Smooth muscle cell of the umbilical artery (primary cell): ENCODE measurements at places on chromosomes 7 and 10. TPM values are rescaled to one million over a fixed set of nuclear protein-coding genes. Genes with fewer than 3 reads are reported as not detected.

SNX10 gene
- total RNA-seq, result 0.30 and 0.32 TPM in 2 replicates

PTPN20 gene
- 0.59 and 2.4 TPM in 2 replicates for total RNA-seq

CCZ1B gene
- total RNA-seq, result 46.8 and 62.4 TPM in 2 replicates

RARRES2 gene
- total RNA-seq, result 2.7 TPM in 1 of 2 replicates, not detected in the other

SPDYE11 gene
- total RNA-seq, result not detected in 2 replicates

KMT2C gene
- 29.4 and 43.4 TPM in 2 replicates for total RNA-seq

MBLAC1 gene
- total RNA-seq, result 1.8 and 2.2 TPM in 2 replicates

SKIDA1 gene
- 0.30 and 0.42 TPM in 2 replicates for total RNA-seq

LIPM gene
- total RNA-seq, result not detected in 2 replicates

BTBD16 gene
- total RNA-seq, result not detected in 2 replicates

CDC123 gene
- total RNA-seq, result 106 and 168 TPM in 2 replicates

CPN1 gene
- total RNA-seq, result not detected in 2 replicates

WEE2 gene
- total RNA-seq, result not detected in 2 replicates

ERCC6 gene
- total RNA-seq, result 38.0 and 42.9 TPM in 2 replicates

DNAJB6 gene
- 95.3 and 135 TPM in 2 replicates for total RNA-seq

MYL10 gene
- total RNA-seq, result not detected in 2 replicates

GPC2 gene
- total RNA-seq, result 3.9 and 6.0 TPM in 2 replicates

GDF2 gene
- not detected in 2 replicates for total RNA-seq

ZNF736 gene
- 10.4 and 10.5 TPM in 2 replicates for total RNA-seq

ARMS2 gene
- total RNA-seq, result not detected in 2 replicates

FOXP2 gene
- total RNA-seq, result 0.92 and 1.2 TPM in 2 replicates

GCK gene
- 0.30 TPM in 1 of 2 replicates, not detected in the other for total RNA-seq

PRR15 gene
- under 0.01 and 1.2 TPM in 2 replicates for total RNA-seq

ZCCHC24 gene
- 14.3 and 24.5 TPM in 2 replicates for total RNA-seq

HMX2 gene
- not detected in 2 replicates for total RNA-seq

GPR37 gene
- 0.23 and 0.30 TPM in 2 replicates for total RNA-seq
